Substantia nigra (tissue), 51 donors: ENCODE measurements at places on chromosomes 11 and 22.

- DNase-seq, result no peak
These were observed 5.5 kb upstream of the P2RY6 start for GRCh38 chr11:73266646-73267020.

DNA sequence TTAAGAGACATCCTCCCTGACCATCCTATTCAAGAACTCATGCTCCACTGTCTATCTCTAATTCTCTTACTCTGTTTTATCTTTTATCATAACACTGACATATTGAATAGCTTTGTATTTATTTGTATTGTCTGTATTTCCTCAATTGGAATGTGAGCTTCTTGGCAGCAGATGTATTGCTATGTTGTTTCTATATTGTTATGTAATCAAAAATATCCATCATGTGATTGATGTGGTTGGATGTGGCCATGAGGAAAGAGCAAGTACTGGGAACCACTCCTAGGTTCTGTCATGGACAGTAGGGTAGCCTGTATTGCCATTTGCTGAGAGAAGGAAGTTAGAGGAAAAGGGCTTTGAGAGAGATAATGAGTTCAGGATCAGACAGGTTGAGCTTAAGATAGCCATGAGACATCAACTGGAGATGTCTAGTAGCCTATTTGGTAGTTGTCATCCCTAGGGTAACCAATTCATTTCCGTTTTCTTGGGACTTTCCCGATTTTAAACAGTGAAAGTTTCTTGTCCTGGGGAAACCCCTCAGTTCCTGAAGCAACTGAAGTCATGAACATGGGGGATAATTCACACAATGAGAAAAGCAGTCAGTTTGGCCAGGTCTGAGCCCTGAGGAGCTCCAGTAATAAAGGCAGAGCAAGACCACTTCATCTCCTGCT is 404.5 kb downstream of the INSC start:
- no peak for DNase-seq

DNA sequence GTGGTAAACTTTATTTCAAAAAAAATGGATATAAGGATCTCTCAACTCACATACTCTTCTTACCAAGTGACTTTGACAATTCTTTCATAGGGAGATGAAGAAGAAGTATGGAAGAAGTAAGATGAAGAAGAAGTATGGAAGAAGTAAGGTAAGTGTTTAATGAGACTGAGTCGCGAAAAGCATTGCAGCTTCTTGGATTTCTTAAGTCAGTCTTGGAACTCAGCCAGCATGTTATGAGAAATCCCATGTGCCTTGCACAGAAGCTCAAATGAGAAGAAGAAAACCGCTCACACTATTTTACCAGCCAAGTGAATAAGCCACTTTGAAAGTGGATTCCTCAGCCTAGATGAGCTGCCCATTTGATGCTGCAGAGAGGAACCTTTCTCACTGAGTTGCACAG is 332.0 kb upstream of the CCDC179 start:
- DNase-seq, result no peak

DNA sequence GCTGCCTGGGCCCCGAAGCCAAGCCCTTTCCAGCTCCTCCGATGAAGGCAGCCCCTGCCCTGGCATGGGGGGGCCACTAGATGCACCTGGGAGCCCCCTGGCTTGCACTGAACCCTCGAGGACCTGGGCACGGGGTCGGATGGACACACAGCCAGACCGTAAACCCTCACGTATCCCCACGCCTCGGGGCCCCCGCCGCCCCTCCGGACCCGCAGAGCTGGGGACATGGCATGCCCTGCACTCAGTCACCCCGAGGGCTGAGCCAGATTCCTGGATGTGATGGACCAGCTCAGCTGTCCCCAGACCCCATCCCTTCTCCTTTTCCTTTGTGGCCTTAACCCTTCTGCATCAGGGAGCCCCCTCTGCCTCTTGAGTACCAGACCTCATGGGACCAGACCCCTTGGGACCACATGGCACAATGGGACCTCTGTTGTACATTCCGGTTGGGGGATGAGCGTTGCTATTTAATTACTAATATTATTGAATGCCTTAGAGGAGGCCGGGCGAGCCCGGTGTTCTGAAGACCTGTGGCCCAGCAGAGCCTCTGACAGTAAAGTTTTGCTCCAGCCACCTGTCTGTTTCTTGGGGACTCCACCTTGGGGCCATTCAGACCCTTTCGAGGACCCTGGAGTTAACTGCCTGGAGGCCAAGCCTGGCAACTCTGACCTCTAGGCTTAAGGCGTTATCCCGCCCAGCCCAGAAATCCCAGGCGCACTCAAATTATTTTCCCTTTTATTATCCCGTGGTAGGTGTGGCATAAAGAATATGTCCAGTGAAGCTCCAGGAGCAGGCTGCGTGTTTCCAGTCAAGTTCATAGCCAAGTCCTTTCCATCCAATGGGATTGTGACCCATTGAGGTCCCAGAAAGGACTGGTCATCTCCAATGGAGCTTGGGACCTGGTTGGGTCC is 3.0 kb downstream of the RASL10A start:
- DNase-seq, result no peak

- DNase-seq, result no peak
These were observed 47.8 kb upstream of the CLDN5 start for GRCh38 chr22:19571995-19572394.

- DNase-seq, result no peak
These were observed 9.4 kb downstream of the UBQLN3 start for GRCh38 chr11:5500393-5500801.

DNA sequence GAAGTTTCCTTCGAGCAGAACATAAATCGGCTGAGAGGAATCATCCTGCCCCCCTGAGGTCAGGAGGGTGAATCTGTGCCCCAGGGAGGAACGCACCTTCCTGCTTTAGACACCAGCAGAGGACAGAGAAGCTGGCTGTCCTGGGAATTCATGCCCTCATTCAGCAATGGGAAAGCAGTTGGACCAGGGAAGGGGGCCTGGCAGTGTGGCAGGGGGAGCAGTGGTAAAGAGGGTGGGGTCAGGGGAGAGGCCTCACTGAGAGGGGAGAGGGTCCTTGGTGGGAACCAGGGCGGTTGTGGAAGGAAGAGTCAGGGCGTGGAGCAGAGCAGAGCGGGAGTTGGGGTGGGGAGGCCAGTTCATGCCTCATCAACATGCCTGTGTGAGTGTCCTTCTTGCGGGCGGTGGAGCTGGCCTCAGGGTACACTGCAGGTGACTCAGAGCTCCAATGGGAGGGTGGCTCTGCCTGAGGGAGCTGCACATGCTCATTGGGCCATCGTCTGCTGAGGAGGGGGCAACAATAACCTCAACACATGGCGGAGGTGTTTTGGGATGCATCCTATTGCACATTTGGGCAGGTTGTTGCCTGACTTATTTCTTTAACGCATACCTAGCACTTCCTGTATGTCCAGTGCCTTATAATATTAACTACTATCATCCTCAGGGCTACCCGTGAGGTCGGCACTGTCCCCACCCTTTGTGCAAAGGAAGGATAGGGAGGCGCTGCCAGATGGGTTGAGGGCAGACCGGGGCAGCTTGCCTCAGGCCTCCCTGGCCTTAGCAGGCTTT is 23.2 kb downstream of the MED15 start:
- DNase-seq, result no peak

GRCh38 chr11:132590554-132590953 is 941.7 kb downstream of the OPCML start:
- DNase-seq, result no peak

GRCh38 chr11:47565340-47566148 is at the start of gene PTPMT1:
PTPMT1 (plus strand) TSS chr11:47565599; CDS start chr11:47565623, 24 bp downstream.
- DNase-seq, result no peak

DNA sequence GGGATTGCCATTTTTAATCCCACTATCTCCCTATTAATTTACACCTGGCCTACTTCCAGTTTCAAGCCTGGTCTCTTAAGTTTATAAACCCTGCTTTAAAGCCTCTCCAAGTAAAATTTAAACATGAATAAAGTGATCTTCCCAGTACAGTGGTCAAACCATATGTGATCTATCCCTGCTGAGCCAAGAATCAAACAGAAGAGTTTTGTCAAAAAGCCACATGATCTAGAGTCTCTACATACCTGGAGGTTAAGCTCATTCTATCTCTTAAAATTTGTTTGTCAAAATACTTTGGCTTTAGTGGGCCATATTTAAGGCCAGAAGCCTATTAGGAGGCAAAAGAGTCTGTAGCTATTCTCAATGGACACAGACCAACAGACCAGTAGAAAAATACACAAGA is 42.9 kb upstream of the DDI1 start:
- no peak for DNase-seq

DNA sequence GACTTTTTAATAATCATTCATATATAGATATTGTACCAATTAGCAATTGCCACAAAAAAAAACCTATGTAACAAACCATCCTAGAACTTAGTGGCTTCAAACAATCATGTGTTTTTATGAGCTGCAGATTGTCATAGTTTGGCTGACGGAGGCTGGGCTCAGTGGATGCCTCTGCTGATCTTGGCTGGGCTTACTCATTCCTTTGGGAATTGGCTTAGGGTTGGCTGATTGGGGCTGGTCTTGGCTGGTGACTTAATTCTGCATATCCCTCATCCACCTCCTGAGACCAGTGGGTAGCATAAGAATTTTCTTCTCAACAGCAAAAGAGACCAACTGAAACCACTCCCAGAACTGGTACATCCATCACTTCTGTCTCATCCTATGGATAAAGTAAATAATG is 57.9 kb upstream of the PHF21B start:
- DNase-seq, result no peak

- DNase-seq, result no peak
These were observed 31.2 kb downstream of the C11orf71 start for GRCh38 chr11:114368918-114369680.

- DNase-seq, result no peak
These were observed 25.9 kb upstream of the ROBO3 start for GRCh38 chr11:124839128-124839971.

- no peak for DNase-seq
These were observed 1.8 kb downstream of the SYTL2 start for GRCh38 chr11:85809191-85809590.
